Right lung (tissue), 10 donors: ENCODE measurements at places on chromosomes 7 and 10. TPM values are rescaled to one million over a fixed set of nuclear protein-coding genes. Genes with fewer than 3 reads are reported as not detected.
A peak's percentile ranks its signal among the peaks of the same experiment; 100 is the strongest.

GRCh38 chr7:50793947-50794570, 11.4 kb upstream of the GRB10 start:
- no peak for DNase-seq

GRCh38 chr7:90768301-90768700, 172.2 kb downstream of the CDK14 start:
- DNase-seq, result no peak

DNA sequence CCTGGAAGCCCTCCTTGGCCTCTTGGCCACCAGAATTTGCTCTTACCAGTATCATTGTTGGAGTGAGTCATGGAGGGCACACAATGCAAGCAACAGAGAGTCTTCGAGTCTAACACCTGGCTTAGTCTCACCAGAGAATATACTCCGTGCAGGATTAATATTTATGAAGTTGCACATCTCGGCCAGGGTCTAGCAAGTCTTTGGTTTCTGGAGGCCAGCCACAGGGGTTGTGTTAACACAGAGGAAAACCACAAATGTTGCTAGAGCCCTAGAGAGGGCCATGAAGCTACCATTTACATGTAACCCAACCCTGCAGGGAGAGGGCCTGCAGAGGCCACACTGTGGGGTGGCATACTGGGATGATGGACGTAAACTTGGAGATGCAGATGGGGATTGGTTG, 71.8 kb downstream of the MTPN start:
- no peak for DNase-seq

DNA sequence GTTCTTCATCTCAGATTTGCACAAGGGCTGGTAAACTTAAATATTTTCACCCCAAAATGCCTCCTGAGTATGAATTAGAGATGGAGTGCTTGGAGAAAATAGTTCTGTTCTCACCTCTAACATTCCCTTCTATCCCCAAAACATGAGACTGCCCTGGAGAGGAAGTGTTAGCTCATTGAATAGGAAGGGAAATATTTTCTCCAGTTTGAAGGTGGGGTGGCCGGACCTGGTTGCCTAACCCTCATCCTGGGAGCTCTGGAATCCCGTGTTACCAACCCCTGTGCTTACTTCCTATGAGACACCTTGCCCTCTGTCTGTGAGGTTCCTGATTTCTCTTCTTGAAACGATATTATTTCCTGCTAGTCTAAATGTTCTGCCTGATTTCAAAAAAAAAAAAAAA, 779 bp downstream of the IFIT2 start:
- DNase-seq, result no peak

Gene MGMT
- polyA plus RNA-seq, result 22.3 TPM

DNA sequence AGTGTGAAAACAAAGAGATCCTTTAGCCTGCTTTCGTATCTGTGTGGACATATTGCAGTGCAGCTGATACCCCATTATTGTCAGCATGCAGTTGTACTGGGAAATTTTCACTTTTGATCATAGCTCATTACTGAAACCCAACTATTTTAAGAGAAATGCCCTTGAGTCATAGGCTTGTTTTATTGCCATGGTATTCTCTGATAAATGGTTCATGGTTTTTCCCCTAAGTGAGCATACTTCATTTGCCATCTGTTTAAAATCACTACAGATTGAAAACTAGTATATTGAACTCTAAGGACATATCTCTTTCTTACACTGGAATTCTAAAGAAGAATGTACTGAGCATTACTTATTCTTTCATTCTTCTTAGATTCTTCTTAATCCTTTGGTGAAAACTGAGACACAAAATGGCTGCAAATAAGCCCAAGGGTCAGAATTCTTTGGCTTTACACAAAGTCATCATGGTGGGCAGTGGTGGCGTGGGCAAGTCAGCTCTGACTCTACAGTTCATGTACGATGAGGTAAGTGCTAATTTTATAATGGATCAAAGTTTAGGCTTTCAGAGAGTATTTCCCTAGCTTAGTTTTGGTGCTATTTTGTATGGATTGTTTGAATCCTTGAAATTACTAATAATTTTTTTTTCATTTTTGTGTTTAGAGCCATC, 63.0 kb downstream of the RALA start:
- DNase-seq, result no peak

Gene OR2A5
- 0.25 TPM for polyA plus RNA-seq

GRCh38 chr10:78550090-78550489, 516.4 kb downstream of the RPS24 start:
- no peak for DNase-seq

GRCh38 chr10:5582736-5583135, 58.0 kb downstream of the CALML3 start:
- DNase-seq, result no peak

Gene KLF6
- polyA plus RNA-seq, result 112 TPM

GRCh38 chr7:47633134-47633533, 51.2 kb upstream of the TNS3 start:
- DNase-seq, result no peak

GRCh38 chr10:11319990-11320602, 291.4 kb downstream of the USP6NL start:
- no peak for DNase-seq

DNA sequence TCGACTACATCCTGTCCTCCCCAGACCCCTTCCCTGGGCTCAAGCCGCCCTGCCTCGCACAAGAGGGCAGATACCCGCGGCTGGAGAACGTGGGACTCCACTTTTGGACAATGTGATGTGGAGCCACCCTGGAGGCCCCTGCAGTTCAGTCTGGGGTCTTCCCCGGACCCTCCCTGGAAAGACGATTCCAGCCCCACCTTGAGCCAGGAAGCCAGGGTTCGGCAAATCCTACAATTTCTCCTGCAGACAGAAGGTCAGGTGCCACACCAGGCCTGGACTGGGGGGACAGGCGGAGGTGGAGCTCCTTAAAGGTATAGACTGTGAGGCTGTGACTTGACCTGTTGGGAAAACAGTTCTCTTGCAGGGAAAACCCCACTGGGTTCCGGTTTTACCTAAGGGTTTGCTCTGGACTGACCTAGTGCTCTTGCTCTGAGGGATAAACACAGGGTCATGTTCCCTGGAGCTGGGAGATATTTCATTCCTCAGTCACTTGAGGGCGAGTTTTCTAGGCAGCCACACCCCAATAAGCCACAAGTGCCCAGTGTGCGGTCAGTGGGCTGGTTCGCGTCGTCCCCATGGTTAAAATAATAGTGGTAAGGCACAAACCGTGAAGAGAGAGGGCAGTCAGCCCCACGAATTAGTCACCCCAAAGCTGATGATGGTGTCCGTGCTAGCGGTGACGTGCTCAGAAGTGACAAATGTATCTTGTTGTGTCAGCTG, 1.6 kb downstream of the FOXL3 start:
- DNase-seq, result no peak

- DNase-seq, result no peak
These were observed 115.1 kb downstream of the PKD1L1 start for GRCh38 chr7:47833211-47833610.

DNA sequence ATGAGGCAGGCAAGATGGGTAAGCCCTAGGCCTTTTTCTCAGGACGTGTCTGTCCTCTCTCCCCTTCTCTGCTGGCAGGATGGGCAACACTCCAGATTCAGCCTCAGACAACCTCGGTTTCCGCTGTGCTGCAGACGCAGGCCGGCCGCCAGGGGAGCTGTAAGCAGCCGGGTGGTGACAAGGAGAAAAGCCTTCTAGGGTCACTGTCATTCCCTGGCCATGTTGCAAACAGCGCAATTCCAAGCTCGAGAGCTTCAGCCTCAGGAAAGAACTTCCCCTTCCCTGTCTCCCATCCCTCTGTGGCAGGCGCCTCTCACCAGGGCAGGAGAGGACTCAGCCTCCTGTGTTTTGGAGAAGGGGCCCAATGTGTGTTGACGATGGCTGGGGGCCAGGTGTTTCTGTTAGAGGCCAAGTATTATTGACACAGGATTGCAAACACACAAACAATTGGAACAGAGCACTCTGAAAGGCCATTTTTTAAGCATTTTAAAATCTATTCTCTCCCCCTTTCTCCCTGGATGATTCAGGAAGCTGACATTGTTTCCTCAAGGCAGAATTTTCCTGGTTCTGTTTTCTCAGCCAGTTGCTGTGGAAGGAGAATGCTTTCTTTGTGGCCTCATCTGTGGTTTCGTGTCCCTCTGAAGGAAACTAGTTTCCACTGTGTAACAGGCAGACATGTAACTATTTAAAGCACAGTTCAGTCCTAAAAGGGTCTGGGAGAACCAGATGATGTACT, 13.1 kb downstream of the PHKG1 start:
- DNase-seq, result peak; percentile 72
